ENCODE measurements at places on chromosomes 4 and X. TPM values are rescaled to one million over a fixed set of nuclear protein-coding genes. Genes with fewer than 3 reads are reported as not detected.

Gene USP17L17
- total RNA-seq = not detected

Gene PDZD4
- 0.08 TPM for total RNA-seq

Gene NPY5R
- not detected for total RNA-seq

Gene FRAS1
- total RNA-seq = 6.4 TPM

Gene CSN3
- not detected for total RNA-seq

Measured in smooth muscle cell of the coronary artery (primary cell).